ENCODE measurements at places on chromosomes 1 and 21.

- DNase-seq: no peak
Measured at GRCh38 chr1:67274623-67275325, 32.9 kb upstream of the IL12RB2 start.

- no peak for DNase-seq
Measured at GRCh38 chr1:22868331-22868730, 104.3 kb downstream of the LACTBL1 start.

DNA sequence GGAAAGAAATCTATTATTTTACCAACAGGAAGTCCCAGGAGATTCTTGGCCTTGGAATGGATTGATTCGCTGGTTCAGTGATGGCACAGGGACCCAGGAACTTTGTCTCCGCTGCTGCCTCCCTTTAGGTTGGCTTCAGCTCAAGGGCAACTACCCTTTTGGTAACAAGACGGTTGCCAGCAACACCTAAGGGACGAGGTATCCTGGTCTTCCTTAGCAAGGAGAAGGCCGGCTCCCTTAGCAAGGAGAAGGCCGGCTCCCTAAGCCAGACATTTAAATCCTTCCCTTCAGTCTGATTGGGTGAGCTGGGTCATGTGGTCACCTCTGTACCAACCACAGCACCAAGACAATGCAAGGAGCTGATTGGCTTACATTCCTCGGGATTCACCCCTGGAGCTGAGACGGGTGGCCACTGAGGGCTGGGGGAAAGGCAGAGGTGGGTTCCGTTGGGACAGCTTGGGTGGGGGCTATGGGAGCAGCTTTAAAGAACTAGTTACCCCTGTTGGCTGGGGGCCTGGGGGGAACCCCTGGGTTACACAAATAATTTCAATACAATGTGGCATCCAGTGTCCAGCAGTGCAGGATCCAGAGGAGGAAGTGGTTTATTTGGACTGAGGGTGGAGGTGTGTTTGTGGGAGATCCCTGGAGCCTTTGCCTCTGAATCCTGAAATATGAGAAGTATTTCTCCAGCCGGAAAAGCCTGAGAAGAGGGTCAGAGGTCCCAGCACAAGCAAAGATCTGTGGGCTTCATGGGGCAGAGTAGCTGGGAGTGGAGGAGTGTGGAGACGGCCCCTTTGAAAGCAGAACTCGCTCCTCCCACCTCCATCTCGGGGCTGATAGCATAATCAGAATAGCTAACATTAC, 20.7 kb upstream of the CLIC4 start:
- DNase-seq: no peak

- DNase-seq: no peak
Measured at GRCh38 chr1:101526813-101527212, 290.0 kb downstream of the S1PR1 start.

GRCh38 chr1:4573526-4573925, 80.9 kb upstream of the AJAP1 start:
- DNase-seq: no peak

DNA sequence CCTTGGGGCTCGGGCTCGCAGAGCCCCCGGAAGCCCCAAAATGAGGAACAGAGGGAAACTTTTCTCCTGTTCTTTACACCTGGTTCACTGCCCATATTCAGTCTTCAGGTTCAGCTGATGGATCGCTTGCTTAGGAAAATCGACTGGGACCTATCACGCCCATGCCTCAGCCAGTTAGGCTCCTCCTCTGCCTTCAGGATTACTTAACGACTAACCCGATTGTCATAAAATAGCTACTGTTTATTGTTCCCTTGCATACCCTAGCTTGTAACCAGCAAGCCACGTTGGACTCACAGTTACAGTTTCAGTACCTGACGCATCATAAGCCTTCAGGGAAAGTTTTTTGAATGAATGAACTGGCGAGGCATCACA, 692 bp downstream of the TARDBP start:
- DNase-seq: no peak
